ENCODE measurements at places on chromosomes 7 and 10.

GRCh38 chr10:7537126-7537525 is 126.3 kb upstream of the SFMBT2 start:
- DNase-seq, result no peak

GRCh38 chr10:80518143-80518806 is 19.4 kb upstream of the SH2D4B start:
- no peak for DNase-seq

DNA sequence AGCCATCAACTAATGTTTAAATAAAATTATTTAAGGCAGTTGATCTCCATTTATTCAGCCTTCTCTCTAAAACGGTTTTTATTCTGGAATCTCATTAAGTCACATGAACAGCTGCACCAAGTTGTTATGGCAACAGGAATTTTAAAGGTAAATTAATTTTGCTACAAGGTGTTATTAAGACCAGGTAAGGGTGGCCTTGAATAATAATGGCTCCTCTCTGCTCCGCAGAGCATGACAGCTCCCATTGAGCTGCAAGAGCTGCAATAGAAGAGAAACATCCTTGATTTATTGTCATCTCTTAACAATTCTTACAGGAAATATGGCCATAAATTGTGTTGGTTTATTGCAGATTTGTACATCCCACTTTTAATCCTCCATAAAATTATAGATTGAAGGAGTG is 165.8 kb downstream of the KLF6 start:
- no peak for DNase-seq

DNA sequence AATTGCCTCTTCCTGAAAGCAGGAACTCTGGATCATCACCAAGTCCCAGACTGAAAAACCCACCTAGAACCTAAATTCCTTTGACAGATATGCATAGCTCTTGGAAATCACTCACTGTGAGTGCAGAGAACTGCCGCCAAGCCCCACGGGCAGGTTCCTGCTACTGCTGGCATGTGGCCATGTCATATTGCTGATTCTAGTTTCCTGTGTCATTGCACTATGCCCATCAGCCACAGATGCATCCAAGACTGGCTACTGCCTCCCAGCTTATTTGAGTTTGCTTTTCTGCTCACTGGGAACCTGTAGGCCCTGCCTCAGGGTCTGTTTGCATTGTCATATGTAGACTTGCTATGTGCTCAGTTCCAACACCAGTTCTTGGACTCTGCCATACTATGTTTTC is 786.0 kb downstream of the GRID1 start:
- no peak for DNase-seq

Data from stimulated activated CD4-positive, alpha-beta T cell treated with anti-CD3 and anti-CD28 coated beads, TNF-alpha, amount 100 ng/mL, for 24 hours (primary cell).